ENCODE measurements at places on chromosomes 2 and 18.

DNA sequence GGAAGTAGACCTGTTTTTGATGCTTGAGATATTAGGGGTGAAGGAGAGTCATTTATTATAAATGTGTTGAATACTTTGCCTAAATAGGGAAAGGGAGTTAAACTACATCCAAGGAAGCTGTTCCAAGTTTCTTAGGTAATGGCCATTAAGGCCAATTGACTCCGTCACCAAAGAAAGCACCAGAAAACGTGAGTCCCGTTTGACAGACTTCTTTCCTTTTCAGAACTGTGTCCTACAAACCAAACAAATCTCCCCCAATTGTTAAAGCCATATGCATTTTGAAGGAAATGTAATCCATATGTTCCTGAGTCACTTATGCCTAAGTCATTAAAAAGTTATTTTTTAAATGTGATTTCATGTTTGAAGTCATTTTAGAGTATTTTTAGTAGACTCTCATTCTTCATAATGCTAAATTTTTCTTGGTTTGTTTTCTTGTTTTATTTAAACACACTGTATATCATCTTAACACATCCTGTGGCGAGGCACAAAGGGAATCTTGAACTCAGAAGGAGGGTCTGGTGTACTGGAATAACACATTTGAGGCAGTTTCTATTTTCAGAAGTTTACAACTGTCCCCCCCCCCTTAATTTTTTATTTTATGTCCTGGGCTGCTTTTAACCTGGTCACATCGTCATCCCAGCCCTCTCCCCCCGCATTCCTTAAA, 133.7 kb downstream of the RHBDD1 start:
- DNase-seq, result no peak

- no peak for DNase-seq
Measured at GRCh38 chr2:236113425-236113824, 54.8 kb downstream of the GBX2 start.

DNA sequence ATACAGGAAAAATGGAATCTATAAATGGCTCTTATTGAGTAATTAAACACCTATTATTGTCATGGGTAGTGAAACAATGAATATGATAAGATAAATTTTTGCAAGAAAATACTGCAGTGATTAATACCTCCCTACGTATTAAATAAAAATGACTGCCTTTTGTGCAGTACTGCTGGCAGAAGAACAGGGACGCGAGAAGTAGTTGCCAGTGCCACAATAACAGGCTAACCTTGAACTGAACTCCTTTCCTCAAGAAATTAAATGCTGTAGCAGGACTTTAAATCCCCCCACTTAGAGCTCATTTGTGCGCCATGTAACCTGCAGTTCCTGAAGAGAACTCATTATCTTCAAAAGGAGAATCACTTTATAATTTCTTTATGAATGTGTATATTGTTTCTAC, 24.6 kb downstream of the FIGN start:
- no peak for DNase-seq

DNA sequence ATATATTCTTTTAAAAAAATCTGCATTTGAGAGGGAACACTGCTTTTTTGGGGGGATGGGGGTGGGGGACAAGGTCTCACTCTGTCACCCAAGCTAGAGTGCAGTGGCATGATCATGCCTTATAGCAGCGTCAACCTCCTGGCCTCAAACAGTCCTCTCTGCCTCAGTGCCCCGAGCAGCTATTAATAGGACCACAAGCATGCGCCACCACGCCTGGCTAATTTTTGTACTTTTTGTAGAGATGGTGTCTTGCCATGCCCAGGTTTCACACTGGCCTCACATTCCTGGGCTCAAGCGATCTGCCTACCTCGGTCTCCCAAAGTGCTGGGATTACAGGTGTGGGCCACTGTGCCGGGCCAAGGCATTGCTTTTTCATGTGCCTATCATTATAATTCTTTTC, 154.2 kb downstream of the ATAD2B start:
- no peak for DNase-seq

DNA sequence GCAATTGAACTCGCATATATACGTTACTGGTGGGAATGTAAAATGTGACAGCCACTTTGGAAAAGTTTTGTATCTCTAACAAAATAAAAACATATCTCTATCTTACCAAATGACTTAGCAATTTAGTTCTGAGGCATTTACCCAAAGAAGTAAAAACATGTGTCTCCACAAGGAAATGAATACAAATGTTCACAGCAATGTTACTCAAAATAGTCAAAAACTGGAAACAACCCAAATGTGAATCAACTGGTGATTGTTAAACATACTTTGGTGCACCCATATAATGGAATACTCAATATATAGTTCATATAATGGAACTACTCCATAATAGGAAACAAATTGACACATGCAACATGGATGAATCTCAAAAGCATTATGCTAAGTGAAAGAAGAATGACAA, 70.4 kb upstream of the DNER start:
- no peak for DNase-seq

GRCh38 chr2:908568-908967, 42.1 kb upstream of the SNTG2 start:
- no peak for DNase-seq

- DNase-seq, result no peak
Measured at GRCh38 chr18:10140461-10141282, 226.9 kb downstream of the VAPA start.

- no peak for DNase-seq
Measured at GRCh38 chr2:140064243-140064642, 1284.1 kb upstream of the NXPH2 start.

DNA sequence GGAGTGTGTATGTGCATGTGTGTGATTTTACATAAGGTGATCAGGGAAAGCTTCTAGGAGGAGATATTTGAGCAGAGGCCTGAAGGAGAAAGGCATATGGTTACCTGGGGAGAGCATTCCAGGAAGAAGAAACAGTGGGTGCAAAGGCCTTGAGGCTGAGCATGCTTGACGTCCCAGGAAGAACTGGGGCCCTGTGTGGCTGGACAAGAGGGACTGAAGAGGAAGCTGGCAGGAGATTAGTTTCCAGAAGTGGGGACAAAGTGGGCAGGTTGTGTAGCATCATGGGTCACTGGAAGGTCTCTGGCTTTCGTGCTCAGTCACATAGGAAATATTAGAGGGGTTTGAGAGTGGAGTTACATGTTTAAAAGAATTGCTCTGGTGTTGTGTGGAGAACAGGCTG, 42.0 kb upstream of the POLE4 start:
- DNase-seq, result no peak

DNA sequence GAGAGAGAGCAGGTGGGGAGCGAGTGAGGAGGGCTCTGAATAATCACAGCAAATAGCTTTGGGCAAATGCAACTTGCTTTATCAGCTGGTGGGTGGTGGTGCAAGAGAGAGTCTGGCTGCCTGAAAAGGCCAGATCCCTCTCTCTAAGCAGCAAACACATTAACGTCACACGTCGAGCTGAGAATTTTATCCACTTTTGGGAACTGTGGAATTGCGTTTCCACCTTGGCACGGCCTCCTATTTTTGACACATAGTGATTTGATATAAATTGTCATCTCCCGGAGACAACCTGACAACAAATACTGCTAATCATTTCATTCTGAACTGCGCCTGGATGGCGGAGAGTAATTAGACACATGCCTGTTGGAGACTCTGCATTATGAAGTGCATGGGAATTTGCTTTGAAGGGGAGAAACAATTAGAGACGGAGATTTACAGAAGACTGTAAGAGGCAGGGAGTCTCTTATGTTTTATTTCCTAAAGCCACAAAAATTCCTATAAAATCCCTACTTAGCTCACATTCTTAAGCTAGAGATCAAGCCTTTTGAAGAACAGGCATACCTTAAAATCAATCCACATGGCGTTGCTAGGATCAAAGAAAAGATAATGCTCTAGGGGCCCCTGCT, 634.1 kb downstream of the TDRD15 start:
- DNase-seq, result no peak

- DNase-seq, result no peak
Measured at GRCh38 chr2:180728928-180729559, 251.4 kb upstream of the UBE2E3 start.

- no peak for DNase-seq
Measured at GRCh38 chr2:227482638-227483340, 10.8 kb downstream of the AGFG1 start.

GRCh38 chr2:176638167-176639015, 369.1 kb downstream of the MTX2 start:
- peak; percentile 36 for DNase-seq

Measured in CD4-positive, alpha-beta T cell treated with Interferon alpha-2 for 1 hour (primary cell).